Stimulated activated CD8-positive, alpha-beta memory T cell treated with anti-CD3 and anti-CD28 coated beads, Interleukin-15, amount 100 ng/mL, for 24 hours (primary cell): ENCODE measurements at places on chromosomes 3 and 15.

DNA sequence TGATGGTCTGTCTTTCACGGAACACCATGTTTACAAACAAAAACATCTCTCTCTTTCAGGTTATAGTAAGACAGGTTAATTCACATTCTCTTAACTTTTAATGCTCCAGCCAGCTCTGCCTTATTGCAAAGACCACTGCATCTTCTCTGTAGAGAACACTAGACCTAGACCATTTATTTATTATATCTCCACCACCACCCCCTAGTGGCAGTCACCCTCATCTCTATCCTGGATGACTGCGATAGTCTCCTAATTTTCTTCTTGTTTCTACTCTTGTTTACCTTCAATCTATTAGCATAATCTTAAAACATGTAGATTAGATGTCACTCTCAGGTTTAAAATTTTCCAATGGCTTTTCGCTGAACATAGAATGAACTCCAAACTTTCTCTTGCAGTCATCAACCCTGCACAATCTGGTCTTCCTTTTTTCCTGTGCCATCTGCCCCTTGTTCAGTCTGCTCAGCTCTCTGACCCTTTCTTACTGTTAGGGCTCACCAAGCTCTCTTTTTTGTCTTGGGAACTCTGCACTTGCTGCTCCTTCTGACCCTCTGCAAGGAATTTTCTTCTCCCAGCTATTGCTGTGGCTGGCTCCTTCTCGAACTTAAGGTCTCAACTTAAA lies 155.6 kb downstream of the SQOR start:
- DNase-seq = no peak

GRCh38 chr15:42092398-42093318 lies 1.7 kb downstream of the PLA2G4D start:
- no peak for DNase-seq

DNA sequence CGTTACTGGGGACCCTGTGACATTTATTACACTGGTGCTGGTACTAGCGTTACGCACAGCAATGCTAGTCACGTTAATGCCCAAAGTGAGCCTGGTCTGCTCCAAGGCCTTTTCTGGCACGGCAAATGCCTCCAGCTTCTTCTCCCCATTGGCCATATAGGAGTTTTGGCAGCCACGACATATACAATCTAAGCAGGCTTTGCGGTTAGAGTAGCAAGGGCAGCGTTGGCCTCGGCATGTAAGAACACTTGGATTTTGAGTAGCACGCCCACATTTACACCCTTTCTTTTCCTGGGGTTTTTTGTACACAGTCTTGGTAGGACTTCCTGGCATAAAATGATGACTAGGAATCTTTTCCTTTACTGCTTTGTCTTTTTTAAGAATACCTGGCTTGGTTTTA lies 44.9 kb downstream of the MSL2 start:
- no peak for DNase-seq

GRCh38 chr3:16059081-16059537 lies 115.4 kb upstream of the GALNT15 start:
- no peak for DNase-seq

DNA sequence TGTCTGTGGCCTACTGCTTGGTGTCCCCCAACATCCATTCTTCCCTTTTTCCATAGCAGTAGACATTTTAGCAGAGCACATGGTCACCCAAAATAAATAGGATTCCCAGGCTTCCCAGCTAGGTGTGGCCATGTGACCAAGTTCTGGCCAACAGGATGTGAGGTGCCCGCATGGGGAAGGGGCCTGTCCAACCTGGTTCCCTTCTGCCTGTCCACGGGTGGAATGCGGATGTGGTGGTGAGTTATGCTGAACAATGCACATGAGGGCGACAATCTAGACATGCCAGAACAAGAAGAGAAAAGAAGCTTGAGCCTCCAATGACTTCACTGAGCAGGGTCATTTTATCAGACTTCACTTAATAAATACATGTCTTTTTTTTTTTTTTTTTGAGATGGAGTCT lies 77.6 kb upstream of the DLG1 start:
- DNase-seq = no peak

- DNase-seq = no peak
Observed at GRCh38 chr15:92611995-92612745, 43.4 kb downstream of the FAM174B start.

- no peak for DNase-seq
Observed at GRCh38 chr3:104523136-104523535, 843.6 kb upstream of the ALCAM start.

DNA sequence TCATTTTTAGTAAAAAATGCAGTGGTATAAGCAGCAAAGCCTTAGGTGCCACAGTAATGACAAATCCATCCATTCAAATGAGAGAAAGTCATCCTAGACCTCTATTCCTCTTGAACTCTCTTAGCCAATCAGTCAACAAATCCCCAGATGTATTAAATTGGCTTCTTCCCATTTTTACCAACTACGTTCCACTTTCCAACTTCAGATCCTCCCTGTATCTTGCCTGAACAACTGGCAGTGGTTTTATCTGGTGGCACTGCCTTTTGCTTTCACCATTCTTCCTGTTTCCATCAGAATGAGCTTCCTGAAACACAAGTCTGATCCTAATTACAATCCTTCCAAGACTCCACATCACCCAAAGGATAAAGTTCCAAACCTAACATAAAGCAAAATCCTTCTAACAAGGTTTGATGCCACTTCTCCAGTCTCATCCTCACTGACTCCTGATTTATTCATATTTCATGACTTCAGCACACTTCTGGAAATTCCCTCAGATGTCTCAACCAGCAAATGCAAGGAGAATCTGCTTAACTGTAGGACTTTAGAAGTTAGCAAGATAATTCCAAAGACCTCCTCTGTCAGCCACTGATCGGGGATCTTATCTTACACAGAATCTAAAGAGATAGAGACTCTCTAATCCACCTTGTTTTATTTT lies 69.8 kb upstream of the SLC4A7 start:
- DNase-seq = no peak

DNA sequence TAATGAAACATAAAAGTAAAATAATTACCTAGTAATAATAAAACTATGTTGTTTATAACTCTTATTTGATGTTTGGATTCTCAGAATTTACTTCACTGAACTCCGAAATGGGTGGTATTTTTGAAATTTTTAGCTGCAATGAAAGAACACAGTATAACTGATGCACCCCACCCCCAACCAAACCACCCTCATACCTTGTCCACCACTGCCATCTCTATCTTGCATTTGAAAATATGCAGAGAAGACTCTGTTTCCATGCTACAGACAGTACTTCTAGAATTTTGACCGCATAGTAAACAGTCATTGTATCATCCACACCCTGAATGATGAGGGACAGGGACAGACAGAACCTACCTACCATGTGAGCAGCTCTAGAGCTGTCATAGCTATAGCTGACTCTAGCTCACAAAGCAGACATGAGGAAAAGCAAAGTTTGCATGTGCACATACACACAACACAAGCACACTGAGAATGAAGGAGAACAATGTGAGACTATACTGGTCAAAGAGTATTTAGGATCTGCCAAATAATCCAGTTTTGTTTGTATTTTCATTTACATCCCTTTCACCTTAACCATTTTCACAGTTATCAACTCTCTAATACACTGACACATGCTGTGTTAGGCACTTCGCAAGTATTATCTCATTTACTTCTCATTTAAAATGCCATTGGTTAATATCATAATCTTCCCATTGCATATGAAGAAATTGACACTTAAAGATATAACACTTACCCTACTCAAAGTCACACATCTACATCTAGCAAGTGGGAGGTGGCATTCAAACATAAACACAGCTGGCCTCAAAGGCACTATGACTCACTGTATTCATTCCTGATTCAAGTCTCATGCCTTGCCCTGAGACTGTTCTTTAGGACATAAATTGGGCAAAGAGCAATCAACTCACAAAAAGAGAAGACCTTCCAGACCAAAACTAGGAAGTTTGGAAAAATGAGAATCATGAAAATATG lies 1014.7 kb upstream of the CFAP20DC start:
- DNase-seq = no peak

DNA sequence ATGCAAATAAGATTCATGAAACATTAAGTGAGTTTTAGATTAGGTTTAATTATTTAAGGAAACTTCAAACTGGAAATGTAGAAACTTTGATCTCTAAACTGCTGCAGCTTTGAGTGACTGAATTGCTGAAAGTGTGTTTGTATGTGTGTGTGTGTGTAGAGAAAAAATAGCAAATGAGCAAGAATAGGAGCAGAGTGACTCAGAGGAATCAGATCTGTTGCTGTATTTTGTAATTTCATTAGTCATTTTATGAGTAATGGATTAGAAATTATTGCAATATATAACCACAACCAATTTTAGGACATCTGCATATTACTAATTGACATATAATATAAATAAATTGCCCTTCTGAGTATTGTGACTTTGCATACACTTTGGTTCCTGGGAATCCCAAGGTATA lies 52.8 kb upstream of the SLC9A9 start:
- DNase-seq = no peak

GRCh38 chr3:11555881-11556633 lies 87.7 kb downstream of the VGLL4 start:
- no peak for DNase-seq

DNA sequence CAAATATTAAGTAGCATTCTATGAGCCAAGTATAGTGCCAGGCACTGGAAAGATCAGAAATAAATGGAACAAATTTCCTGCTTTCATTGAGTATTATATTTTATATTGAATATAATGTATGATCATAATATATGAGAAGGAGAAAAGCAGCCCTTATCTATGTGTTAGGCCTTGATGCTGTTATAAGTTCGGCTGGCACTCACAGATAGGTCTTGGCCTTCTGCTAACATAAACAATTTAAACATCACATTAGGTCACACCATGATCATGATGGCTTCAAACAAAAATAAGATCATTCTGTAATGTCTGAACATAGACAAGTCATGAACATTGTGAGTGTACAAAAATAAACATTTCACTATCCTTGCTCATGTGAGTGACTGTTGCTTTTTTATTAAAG lies 584.0 kb upstream of the ZNF385D start:
- DNase-seq = no peak

DNA sequence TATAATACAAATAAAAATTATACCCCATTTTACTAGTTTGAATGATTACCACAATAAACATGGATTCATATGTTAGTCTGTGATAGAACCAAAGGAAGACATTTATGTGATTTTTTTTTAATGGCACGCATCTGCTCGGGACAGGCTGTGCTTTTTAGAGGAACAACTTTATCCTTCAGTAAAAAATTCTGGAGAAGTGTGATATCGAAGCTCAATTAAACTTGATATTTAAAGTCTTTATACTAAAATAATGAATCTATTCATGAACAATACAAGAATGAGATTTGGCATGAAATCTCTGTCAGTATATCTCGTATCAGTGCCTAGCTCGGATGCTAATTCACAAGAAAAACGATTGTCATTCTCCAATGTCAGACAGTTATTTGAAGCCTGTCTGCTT lies 230.8 kb upstream of the ZNF717 start:
- no peak for DNase-seq

DNA sequence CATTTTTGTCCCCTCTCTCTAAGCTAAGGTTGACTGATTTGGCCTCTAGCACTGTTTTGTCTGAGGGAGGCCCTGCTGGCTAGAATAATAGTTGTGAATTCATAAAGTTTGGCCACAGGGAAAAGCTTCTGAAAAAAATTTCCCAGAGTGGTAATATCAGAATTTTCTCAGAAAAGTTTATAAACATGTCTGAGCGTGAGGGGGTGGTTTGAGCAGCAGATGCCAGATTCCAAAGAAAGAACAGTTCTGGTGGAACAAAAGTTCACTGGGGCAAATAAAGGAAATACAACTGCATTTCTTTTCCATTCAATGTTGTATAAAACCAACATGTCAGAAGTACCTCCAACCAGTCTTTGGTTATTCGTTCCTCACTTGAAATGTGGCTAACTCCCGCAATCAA lies 61.2 kb downstream of the CLDN1 start:
- DNase-seq = no peak

DNA sequence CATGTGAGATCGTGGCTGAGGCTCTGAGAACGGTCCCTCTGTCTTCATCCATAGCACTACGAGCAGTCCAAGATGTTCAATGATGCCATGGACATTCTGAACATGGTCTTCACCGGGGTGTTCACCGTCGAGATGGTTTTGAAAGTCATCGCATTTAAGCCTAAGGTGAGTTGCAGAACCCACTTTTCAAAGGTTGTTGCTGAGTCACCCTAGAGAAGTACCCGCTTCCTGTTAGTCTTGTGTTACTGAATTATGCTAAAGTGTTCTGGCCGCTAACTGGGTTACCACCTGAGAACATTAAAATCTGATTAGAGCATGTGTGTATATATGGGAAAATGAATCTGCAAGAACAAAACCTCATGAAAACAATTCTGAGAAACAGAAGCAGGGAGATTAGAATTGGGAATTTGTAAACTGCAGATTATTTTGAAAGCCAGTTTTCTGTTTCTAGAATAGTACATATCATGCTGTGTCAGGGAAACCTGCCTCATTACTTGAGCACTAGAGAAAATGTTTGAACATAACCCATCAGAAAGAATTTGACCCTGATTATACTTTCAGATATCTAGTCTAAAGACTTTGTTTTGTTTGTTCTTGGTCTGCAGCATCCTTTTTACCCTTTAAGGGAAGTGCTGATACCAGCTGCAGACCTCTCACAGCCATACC lies 92.6 kb downstream of the CHDH start:
- DNase-seq = no peak
